ENCODE measurements at places on chromosomes 16 and 17. TPM values are rescaled to one million over a fixed set of nuclear protein-coding genes. Genes with fewer than 3 reads are reported as not detected.
A peak's percentile ranks its signal among the peaks of the same experiment; 100 is the strongest.

Gene RDM1
- total RNA-seq, result 2.5 TPM

Gene ABCA3
- 7.0 TPM for total RNA-seq

DNA sequence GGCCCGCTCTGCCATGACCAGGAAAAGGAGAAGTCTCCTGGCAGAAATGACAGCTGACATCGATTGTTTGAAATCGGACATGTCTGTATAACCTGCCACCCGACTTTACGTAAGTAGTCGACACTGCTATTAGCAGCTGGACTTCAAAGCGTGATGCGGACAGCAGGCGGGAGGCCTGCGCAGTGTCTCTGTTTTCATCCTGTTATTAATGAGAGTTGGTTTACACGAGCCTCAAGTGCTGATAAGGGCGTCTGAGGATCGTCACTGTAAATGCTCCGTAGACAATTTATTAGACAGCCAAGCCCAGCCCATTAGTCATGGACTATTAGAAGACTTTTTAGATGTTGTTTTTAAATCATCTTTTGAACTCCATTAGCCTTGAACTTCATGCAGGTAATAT, 328.3 kb downstream of the FOXL1 start:
- no peak for DNase-seq

GRCh38 chr16:527015-527903, at the start of gene CAPN15:
Gene CAPN15 (plus strand): TSS chr16:527712. CDS start chr16:546839, 19,127 bp downstream.
- DNase-seq, result peak; percentile 89

DNA sequence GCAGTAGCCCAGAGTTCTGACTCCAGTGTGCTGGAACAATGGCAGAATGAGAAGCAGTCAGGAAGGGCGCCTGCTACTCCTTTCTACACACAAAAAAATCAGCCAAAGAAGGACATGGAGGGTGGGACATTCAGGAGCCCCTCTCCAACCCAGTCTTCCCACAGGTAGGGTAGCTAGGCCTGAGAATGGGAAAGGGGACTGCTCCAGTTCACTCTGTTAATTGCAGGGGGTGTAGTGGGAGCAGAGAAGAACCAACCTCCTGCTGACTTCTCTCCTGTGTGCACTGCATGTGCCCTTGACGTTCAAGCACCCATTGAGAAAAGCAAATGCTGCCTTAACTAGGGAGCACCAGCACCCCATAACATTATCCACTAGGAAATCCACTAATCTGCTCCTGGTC, 119.1 kb upstream of the IRX6 start:
- no peak for DNase-seq

DNA sequence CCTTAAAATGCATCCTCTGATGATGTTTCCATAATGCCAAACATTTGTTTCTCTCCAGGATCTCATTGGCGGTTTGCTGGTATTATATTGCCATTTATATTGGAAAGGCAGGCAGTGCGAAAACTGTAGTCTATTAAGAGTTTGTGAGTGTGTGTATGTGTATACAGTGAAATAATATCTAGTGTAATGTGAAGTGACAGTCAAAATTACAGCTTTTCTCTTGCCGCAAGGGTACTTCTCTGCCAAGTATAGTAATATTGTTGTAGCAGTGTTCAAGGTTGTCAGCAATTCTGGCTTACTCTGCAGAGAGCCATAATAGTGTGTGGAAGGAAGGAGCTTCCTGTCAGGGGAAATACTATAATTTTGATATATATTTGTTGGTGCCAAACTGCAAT, 178.6 kb downstream of the WWOX start:
- DNase-seq, result no peak

GRCh38 chr16:88505405-88506082, 52.5 kb downstream of the ZFPM1 start:
- DNase-seq, result peak; percentile 63

- DNase-seq, result no peak
Observed at GRCh38 chr17:77231076-77231871, 90.5 kb downstream of the SEC14L1 start.

All from CD8-positive, alpha-beta memory T cell (primary cell).